Right lobe of liver (tissue), 6 donors: ENCODE measurements at places on chromosomes 16 and 17. TPM values are rescaled to one million over a fixed set of nuclear protein-coding genes. Genes with fewer than 3 reads are reported as not detected.

- DNase-seq: no peak
Measured at GRCh38 chr17:76357597-76358158, 4.0 kb upstream of the PRPSAP1 start.

Gene CCL8
- not detected for total RNA-seq

Gene KRTAP3-1
- total RNA-seq: not detected

- DNase-seq: no peak
Measured at GRCh38 chr17:60091908-60092331, 13.2 kb upstream of the HEATR6 start.

Gene KRT27
- not detected for total RNA-seq

- DNase-seq: peak; percentile 75
Measured at GRCh38 chr16:58494981-58495520, 4.9 kb upstream of the NDRG4 start.

Gene TTYH2
- total RNA-seq: 0.98 TPM

GRCh38 chr17:41919840-41920579 is 1.3 kb upstream of the ACLY start:
- peak; percentile 93 for DNase-seq

DNA sequence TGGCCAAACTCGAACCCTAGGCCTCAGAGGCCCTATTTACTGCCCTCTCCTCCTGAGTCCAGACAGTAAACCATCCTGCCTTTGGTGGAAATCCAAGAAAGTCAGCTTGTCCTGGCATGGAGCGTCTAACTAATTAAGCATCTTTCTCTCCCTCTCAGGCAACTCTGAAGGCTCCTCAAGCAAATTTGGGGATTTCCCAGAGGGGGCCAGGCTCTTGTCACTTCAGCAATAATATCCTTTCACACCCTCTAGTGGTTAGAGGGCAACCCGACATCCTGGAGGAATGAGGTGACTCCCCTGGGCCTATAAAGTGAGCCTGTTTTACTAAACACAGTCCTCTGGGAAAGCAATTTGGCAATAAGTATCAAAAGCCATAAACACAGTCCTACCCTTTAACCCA is 60.4 kb downstream of the NOG start:
- DNase-seq: no peak

Gene HASPIN
- total RNA-seq: 0.27 TPM

Gene HSPB9
- 0.74 TPM for total RNA-seq

Gene TMC7
- 0.29 TPM for total RNA-seq

GRCh38 chr17:83083368-83084201 is 4.2 kb downstream of the METRNL start:
- DNase-seq: no peak

Gene NRN1L
- not detected for total RNA-seq

Gene NMT1
- total RNA-seq: 50.8 TPM

GRCh38 chr16:2970563-2970962 is 1.4 kb downstream of the PAQR4 start:
- DNase-seq: no peak

DNA sequence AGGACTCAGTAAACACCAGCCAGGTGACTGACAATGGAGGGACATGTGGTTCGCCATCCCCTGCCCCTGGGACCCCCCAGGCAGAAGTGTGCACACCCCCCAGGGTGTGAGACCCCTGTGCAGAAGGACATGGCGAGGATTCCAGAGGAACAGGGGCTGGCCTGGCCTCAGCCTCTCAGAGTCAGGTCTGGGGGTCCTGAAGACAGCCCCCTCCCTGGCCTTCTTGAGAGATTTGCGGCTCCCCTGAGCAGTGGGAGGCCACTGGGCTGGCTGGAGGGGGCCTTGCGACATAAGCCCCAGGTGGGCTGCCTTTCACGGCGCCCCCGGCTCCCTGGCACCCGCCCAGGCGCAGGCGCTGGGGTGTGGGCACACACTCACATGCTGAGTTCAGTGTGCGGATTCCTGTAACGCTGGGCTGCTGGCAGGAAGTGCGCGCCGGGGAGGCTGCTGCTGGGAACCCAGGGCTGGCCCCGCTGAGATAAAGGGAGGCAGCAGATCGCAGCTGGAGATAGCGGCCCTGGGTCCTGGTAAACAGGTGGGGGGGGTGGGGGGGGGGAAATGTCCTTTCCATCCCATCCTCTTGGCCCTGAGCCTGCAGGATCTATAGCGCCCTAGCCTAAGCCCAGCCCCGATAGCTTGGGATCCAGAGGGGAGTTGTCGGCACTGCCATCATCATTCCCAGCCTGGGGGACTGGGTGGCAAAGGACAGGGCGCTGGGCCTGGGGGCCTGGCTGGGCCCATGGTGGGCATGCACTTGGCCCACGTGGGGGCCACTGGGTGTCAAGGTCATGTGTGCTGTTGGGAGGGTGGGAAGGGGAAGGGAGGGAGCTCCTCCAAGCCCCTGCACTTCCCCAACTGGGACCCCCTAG is 27.1 kb downstream of the TMEM235 start:
- DNase-seq: peak; percentile 81

- DNase-seq: no peak
Measured at GRCh38 chr16:1175566-1176279, 22.8 kb downstream of the CACNA1H start.

DNA sequence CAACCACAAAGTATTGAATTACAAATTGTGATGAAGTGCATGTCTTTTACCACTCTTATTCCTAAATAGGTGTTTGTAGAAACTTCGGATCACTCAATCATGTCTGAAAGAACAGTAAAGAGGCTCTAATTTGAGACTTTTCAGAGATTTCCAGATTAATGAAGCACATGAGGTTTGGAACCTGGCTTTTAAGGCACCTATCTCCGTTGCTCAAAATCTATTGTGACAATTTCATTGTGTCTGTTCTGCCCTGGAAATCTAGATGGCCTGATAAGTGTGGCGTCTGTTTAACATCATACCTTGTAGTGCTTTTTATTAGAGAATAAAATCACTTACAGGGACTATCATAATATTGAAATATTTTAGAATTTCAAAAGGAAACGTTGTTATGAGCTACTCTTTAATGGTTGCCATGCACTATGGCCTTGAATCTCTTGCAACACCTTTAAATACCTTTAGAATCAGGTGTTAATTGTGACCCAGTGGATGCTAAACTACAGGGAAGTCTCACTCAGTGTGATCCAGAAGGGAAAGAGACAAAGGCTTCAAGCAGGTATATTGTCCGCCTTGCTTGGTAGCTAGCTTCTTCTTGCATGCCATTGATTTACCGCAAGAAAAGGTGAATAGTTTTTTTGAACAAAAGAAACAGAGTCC is 210.3 kb downstream of the CNTNAP4 start:
- DNase-seq: no peak

DNA sequence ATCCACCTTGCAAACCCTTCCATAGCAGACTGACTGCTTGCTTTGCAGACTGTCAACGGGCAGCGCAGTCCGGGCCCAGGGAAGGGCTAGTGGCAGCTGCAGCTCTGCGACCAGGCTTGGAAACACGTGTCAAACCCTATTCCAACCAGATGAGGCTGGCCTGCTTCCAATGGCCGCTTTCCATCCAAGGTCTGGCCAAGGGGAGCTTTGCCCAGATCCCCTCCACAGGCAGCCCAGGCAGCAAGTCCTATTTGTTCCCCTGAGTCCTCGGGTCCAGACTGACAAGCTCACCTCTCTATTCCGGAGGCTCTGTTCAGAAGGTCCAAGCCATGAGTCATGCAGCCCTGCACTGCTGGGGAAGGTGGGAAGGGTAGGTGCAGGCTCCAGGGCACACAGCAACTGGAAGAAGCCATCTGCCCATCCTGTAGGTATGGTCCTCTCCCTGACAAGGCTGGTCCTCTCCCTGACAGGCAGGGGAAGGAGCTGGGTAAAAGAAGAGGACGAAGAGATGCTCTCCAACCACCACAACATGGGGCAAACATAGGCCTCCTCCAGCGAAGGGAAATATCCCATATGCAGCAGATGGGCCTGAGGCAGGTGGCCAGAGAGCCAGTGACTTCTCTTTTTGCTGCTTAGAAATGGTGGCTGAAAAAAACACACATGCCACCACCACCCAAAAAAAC is 22.6 kb upstream of the AXIN2 start:
- DNase-seq: no peak

GRCh38 chr16:23889189-23889588 is 53.4 kb downstream of the PRKCB start:
- no peak for DNase-seq
